ENCODE measurements at places on chromosomes 5 and 9. TPM values are rescaled to one million over a fixed set of nuclear protein-coding genes. Genes with fewer than 3 reads are reported as not detected.

HRCT1 gene
- total RNA-seq: not detected

DNA sequence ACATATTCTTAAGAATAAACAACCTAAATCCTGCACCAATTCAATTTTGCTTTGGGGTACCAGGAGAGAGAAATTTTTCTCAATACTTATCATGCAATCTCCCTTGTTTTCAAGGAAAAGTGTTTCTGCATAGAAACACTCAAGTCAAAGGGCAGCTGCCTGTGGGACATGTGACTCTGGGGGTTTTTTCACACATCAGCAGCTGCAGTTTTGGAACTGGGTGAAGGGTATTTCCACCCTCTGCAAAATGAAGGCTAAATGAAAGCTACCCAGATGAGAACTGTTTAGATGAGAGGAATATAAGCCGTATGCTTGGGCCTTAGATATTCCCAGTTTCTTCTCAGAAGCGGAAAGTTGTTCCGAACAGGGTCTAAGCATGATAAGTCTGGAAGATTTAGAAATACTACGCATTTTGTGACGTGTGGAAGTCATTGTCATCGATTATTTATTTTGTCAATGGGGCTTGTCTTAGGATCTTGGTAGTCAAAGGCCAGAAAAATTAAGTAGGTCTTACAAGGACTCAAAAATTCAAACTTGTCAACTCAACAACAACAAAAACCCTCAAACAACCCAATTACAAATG lies 64.3 kb upstream of the BOD1 start:
- H3K4me3 ChIP-seq: no peak overlapping the region
- no peaks in the 10 kb centered on the region for H3K4me1 ChIP-seq
- no peaks in the 10 kb centered on the region for H3K36me3 ChIP-seq
- no peaks in the 10 kb centered on the region for H3K27me3 ChIP-seq
- H3K27ac ChIP-seq: no peak overlapping the region
- DNase-seq: no peak

DNA sequence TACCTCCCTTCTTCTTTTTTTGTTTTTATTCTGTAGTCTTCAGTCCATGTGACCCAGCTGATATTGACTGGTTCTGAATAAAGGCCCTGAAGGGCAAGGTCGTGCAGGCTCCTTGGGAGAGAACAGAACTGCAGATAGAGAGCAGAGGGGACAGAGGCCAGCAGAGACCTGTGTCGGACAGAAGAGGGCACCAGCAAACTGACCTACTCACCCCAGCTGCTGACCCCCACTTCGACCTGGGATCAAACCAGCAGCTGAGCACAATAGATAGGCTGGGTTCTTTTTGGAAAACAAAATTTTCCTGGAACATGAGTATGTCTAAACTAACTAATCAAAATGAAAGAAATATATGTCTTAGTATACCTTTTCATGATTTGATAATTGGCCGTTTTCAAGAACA lies 695.1 kb downstream of the NR2F1-AS1 start:
- no peaks in the 10 kb centered on the region for H3K4me1 ChIP-seq
- H3K4me3 ChIP-seq: no peak overlapping the region
- H3K27ac ChIP-seq: no peak overlapping the region

- no peak for DNase-seq
- no peaks in the 10 kb centered on the region for H3K4me1 ChIP-seq
- no peaks in the 10 kb centered on the region for H3K36me3 ChIP-seq
- H3K4me3 ChIP-seq: no peak overlapping the region
Observed at GRCh38 chr5:8102714-8103113, 233.8 kb downstream of the MTRR start.

DNA sequence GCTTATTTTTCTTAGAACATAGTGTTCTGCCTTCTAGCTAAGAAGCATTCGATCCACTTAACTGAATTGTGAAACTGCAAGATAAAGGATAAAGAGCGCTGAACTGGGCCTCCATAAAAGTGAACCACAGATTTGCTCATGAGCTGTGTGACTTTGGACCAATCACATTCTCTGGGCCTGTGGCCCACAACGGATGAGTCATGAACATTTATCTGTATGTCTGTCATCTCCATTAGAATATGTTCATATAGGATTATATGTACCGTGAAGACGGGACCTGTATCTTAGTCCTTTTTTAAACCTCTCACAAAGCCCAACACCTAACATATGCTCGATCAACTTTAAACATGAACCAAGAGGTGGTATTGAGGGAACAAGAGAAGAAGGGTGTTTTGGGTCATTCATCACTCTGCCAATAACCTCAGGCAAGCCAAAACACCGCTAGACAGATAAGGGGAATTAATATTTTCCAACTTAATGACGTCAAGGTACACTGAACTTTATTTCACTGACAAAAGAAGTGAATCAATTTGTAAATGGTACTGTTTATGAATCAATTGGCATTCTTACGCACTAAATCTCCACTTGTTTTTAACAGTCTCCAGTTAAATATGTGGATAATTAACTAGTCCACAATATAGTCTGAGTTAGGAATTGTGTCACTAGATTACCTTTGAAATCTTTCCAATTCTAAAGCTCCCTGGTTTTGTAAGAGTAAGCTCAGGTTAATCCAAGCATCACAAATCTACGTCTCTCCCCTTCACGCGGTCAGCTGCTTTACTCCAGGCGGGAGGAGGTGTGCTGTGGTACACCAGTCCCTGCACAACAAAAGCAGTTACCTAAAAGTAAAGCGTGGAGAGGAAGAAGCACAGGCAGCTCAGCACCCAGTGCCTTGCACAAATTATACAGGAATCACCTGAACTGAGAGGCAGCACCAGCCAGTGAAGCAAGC lies 1.6 kb downstream of the TMEM245 start:
- peak overlapping the region; percentile 85 for H3K27ac ChIP-seq
- H3K4me1 ChIP-seq: peaks cover 42% of the 10 kb centered on the region
- DNase-seq: peak; percentile 50

DNA sequence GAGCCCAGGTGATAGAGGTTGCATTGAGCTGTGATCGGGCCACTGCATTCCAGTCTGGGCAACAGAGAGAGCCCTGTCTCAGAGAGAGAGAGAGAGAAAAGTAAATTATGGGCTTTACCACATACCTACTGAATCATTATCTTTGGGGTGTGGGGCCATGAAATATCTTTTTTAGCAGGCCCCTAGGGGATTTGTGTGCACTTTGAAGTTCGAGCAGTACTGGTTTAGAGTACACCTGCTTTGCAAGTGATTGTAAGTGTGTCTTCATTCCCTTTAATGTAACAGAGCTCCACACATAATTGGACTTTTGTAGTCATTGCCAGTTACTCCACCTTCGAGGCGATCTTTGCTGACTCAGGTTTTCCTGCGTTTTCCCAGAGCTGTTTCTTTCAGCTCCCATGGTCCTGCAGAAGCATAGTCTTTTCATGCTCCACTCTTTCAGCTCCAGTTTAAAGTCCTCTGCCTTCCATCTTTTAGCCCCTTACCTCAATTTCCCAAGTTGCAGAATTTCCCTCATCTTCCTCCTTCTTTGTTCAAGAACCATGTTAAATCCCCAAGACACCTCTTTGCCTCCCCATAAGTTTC lies 24.0 kb upstream of the FRMPD1 start:
- H3K4me3 ChIP-seq: no peak overlapping the region
- no peak overlapping the region for H3K27ac ChIP-seq
- no peak for DNase-seq
- H3K36me3 ChIP-seq: no peaks in the 10 kb centered on the region

- no peak overlapping the region for H3K4me3 ChIP-seq
- H3K4me1 ChIP-seq: no peaks in the 10 kb centered on the region
- no peak overlapping the region for H3K27ac ChIP-seq
- no peak for DNase-seq
- H3K36me3 ChIP-seq: no peaks in the 10 kb centered on the region
Observed at GRCh38 chr5:137622850-137623249, 113.0 kb downstream of the KLHL3 start.

PCDHGA12 gene
- not detected for total RNA-seq

DNA sequence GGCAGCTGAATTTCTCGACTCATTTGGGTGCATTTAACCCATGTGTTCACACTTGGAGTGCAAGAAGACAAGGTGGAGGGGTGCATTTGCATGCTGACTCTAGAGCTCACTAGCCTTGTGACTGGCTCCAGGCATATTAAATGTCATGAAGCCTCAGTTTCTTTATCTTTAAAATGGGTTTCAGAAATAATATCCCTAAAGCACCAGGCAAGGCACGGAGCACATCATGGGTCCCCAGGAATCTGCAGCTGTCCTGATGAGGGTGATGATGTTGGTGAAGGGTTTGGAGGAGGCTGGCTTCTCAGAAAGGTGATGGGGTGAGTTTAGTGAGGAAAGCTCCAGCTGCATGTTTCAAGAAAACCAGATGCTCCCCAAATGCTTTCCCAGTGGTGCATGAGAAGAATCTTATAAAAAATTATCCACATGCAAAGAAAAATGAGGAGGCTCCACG lies 14.8 kb downstream of the STC2 start:
- DNase-seq: no peak
- no peak overlapping the region for H3K4me3 ChIP-seq
- H3K4me1 ChIP-seq: no peaks in the 10 kb centered on the region
- peaks cover 15% of the 10 kb centered on the region for H3K36me3 ChIP-seq
- peaks cover 72% of the 10 kb centered on the region for H3K27me3 ChIP-seq

GRCh38 chr5:36374266-36374862 lies 72.7 kb upstream of the RANBP3L start:
- no peak overlapping the region for H3K4me3 ChIP-seq
- no peak for DNase-seq
- H3K36me3 ChIP-seq: no peaks in the 10 kb centered on the region
- no peaks in the 10 kb centered on the region for H3K27me3 ChIP-seq

DNA sequence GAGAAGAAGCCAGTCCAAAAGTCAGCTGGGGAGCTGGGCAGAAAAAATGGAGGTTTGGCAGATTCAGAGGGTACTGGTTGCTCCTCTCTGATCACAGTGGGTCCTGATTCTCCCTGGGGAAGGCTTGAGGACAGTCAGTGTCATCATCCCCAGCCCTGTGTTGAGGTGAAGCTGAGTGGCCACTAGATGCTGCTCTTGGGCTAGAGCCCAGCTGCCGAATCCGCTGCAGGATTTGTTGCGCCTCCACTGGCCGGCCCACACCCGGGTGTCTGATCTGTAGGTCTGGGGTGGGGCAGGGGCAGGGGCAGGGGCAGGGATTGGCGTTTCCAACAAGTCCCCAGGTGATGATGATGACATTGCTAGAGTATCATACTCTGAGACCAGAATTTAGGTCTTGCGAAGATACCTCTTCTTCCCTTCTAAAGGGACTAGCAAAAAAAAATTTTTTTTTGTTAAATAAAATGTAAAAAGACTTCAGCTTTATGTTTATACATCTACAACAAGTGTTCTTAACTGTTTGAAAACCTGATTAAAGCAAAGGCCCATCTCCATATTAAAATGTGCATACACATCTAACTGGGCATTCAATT lies 106.8 kb downstream of the PDE6A start:
- no peaks in the 10 kb centered on the region for H3K27me3 ChIP-seq
- no peak overlapping the region for H3K27ac ChIP-seq
- DNase-seq: no peak

ENC1 gene
- 0.60 TPM for total RNA-seq

PHF2 gene
- total RNA-seq: 14.6 TPM

DNA sequence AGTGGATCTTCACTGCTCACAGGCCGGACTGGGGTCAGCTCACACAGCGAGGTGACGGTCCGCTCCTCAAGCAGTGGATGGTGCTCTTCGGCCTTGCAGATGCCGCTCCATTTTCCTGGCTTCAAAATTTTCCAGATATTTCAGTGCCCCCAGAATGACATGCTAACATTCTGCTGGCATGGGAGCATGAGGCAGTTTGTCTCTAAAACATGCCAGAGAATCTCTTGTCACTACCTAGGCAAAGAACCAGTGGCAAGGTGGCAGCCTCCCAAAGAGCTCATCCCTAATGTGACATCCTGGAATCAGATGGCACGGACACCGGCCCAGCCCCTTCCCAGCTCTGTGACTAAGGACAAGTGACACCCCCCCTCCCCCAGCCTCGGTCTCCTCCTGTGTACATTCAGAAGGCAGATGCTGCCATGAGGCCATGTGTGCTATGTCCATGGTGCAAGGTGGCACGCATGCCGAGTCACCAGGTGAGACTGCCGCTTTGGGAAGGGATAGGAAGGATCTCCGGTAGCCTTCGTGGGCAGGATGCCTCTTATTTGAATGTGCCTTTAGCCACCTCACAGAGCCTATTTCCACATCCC lies 2.7 kb downstream of the S1PR3 start:
- H3K36me3 ChIP-seq: no peaks in the 10 kb centered on the region
- H3K4me3 ChIP-seq: no peak overlapping the region
- H3K27ac ChIP-seq: no peak overlapping the region
- peaks cover 42% of the 10 kb centered on the region for H3K27me3 ChIP-seq
- DNase-seq: no peak

GRCh38 chr5:67431191-67431590 lies 234.6 kb upstream of the CD180 start:
- H3K36me3 ChIP-seq: no peaks in the 10 kb centered on the region
- H3K27me3 ChIP-seq: no peaks in the 10 kb centered on the region
- no peak overlapping the region for H3K27ac ChIP-seq
- H3K4me1 ChIP-seq: no peaks in the 10 kb centered on the region

IL5 gene
- total RNA-seq: not detected

GRCh38 chr9:97723819-97724218 lies 26.7 kb upstream of the XPA start:
- no peak overlapping the region for H3K27ac ChIP-seq
- H3K4me3 ChIP-seq: no peak overlapping the region
- H3K4me1 ChIP-seq: no peaks in the 10 kb centered on the region
- H3K36me3 ChIP-seq: no peaks in the 10 kb centered on the region
- no peak for DNase-seq

- no peaks in the 10 kb centered on the region for H3K4me1 ChIP-seq
- H3K27ac ChIP-seq: no peak overlapping the region
- no peak overlapping the region for H3K4me3 ChIP-seq
- H3K36me3 ChIP-seq: no peaks in the 10 kb centered on the region
- H3K27me3 ChIP-seq: peaks cover 12% of the 10 kb centered on the region
Observed at GRCh38 chr9:131114084-131114535, 11.3 kb upstream of the NUP214 start.

DNA sequence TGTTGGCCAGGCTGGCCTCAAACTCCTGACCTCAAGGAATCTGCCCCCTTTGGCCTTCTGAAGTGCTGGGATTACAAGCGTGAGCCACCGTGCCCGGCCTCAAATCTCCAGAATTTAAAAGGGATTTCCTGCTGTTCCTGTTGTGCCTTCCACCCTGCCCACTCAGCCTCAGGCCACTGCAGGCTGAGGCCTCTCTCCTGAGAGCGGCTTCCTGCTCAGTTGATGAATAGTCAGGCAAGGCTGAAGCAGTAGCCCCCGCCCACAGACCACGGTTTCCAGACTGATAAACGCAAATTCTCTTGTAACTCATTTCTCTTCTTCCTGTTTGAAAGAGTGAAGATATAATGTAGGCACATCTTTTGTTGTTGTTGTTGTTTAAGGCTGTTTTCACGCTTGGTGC lies 127.0 kb upstream of the PLCXD3 start:
- H3K27me3 ChIP-seq: peaks cover 13% of the 10 kb centered on the region
- H3K4me3 ChIP-seq: no peak overlapping the region
- no peak overlapping the region for H3K27ac ChIP-seq
- no peaks in the 10 kb centered on the region for H3K4me1 ChIP-seq
- no peaks in the 10 kb centered on the region for H3K36me3 ChIP-seq

- no peak for DNase-seq
- peaks cover 8% of the 10 kb centered on the region for H3K36me3 ChIP-seq
- H3K27ac ChIP-seq: no peak overlapping the region
- H3K4me3 ChIP-seq: no peak overlapping the region
Observed at GRCh38 chr5:37005946-37006540, 129.5 kb downstream of the NIPBL start.
